MV-4-11 (cell line): ENCODE measurements at places on chromosomes 4 and X.

DNA sequence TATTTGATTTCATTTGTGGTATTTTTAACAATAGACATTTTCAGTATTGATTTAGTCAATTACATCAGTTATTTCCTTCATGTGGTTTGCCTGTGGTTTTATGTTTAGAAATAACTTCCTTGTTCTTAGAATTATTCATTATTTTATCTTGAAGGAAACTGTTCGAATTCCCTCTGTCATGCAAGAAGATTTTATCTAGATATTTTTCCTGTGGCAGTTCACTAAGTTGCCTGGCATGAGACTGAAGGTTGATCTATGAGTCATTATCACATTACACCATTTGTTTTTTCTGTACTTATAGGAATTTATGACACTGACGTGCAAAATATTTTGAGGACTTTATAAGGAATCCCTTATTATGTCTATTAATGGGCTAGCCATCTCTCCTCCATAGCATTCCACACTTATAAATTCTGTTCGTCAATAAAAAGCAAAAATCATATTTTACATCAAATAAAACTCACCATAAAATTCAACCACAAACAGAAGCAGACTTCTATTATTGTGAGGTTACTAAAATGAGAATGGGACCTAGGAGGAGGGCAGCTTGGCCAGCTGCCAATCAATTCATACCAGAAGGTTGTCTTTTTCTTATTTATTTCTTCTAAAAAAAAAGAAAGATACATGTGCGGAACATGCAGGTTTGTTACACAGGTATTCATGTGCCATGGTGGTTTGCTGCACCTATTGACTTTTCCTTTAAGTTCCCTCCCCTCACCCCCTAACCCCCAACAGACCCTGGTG lies 179.0 kb downstream of the KCNIP4 start:
- no peak for DNase-seq

GRCh38 chr4:70601422-70602039 lies 9.5 kb downstream of the AMBN start:
- peak; percentile 44 for DNase-seq

- DNase-seq = no peak
These were observed 21.9 kb downstream of the TRIML1 start for GRCh38 chr4:188161167-188161566.

- DNase-seq = no peak
These were observed 39.3 kb upstream of the IQSEC2 start for GRCh38 chrX:53320543-53321229.

- no peak for DNase-seq
These were observed 243.4 kb upstream of the PCDH18 start for GRCh38 chr4:137775701-137776100.

- DNase-seq = no peak
These were observed 219.9 kb upstream of the PACRGL start for GRCh38 chr4:20480165-20480947.

- no peak for DNase-seq
These were observed 33.2 kb upstream of the NAP1L5 start for GRCh38 chr4:88730811-88731210.

DNA sequence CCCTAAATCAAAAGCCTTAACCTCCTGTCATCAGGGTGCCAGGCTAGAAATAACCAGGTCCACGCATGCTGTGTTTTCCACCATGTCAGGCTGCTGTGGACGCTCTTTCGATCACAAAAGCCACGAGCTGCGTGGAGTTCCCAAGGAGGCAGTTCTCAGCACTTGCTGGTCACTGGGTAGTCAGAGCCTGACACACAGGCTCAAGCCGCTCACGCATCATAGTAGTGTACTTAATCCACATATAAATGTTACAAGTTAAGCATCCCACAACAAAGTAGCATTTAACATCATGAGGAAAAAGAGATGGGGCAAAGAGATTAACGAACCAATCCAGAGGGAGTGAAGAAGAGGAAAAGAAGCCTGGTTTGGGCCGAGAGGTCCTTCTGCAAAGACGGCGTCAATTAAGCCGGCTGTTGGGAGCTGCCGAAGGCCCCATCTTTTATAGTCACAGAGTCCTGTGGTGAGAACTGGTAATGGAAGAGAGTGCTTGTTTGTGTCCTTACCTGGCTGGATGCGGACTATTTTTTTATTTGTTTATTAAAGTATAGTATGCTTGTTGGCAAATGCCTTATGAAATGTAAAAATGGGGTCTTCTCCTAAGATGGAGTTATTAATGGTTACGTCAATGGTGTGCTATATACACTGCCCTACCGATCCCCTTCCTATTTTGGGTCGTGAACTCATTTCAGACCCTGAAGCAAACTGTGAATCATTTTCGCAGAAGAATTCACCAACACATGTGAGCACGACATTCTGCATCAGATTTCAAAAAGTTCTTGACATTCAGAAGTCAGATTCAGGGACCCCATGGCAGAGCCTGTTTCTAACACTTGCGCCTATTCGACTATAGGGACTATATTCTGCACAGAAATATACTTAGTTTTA lies 675 bp downstream of the PRIMPOL start:
- DNase-seq = peak; percentile 35

DNA sequence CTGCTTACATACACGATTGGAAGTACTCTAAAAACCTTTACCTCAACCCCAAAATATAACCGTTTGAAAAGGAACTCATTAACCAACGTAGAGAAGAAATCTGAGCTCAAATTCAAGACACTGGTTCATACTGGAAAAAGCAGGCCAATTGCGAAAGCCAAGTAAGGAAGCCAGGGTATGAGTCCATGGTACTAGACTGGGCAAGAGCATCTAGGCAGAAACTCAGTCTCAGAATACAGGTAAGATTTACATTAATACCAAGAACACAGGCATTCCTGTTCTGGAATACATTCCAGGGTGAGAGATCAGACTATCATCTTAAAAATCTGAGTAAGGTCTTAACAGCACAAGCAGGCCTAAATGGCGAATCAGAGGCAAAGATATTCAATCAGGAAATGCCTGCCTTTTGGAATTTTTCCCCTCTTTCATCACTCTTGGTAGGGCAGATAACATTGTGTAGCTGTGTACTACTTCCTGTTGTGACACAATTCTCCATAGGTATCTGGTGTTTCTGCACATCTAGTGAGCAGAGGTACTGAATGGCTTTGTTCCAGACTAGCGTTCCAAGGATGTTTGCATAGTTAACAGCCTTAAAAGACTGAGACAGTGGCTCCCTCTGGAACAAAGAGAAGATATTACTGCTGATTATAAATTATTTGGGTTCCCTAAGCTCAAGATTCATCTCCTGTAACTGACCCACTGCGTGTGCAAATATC lies 311.3 kb downstream of the PCDH19 start:
- DNase-seq = no peak

DNA sequence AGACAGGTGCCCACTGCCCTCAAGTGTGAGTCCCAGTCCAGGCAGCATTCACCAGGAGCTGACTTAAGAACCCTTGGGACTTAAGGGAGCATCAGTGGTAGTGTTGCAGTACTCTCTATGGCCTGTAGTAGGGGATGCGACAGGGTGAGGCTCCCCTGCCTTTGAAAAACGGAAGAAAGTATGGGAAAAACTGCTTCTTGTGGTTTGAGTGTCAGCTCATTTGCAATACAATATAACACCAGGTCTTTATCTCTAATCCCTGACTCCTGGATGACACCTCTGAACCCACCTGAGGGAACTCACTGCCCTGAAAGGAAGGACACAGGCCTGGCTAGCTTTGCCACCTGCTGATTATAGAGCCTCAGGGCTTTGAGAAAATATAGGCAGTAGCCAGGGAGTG lies 176.0 kb downstream of the SMARCA1 start:
- DNase-seq = no peak
